ENCODE measurements at places on chromosomes 2 and 18.

GRCh38 chr18:58359620-58360019 lies 269.3 kb downstream of the ALPK2 start:
- DNase-seq: no peak

- DNase-seq: no peak
Measured at GRCh38 chr18:61854578-61855448, 38.0 kb downstream of the RNF152 start.

DNA sequence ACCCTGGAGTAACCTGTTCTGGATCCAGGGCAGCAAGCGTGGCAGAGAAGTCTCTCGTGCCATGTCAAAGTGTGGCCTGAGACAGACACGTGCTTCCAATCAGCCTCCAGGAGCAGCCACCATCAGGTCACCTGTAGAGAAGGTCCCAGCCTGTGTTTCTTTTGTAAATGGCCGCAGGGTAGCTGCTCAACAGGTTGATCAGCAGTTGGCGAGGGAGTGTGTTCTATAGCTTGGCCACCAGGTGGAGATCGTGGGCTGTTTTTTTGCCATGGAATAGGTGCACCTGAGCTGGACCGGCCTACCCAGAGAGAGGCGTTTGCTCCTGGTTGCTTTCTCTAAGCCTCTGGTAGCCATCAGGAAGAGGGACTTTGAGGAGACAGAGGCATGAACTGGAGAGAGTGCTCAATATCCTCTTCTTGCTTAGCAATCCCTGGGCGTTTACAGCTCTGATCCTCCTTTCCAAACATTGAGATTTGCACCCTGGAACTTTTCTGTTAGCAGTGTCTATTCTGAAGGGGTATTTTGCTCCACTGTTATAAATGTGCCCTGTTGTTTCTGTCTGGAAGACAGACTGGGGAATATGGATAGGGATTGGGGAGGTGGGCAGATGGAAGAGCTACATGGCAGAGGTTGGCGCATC lies 34.2 kb upstream of the EN1 start:
- peak; percentile 30 for DNase-seq

DNA sequence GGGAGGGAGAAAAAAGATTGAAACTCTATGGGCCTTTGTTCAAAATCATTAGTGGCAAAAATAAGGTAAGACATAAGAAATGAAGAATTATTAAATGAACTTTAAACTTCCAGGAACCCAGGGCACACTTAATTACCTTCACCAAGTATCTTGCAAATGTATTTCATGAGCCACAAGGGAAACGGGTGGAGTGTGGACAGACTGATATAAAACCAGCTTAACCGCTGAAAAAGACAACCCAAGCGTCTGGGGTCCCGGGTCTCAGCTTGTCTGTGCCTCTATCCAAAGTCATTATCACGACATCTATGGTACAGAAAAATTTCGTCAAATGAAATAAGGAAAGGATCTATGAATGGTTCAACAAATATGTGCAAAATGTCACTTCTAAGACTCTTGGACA lies 13.9 kb upstream of the MBOAT2 start:
- no peak for DNase-seq

GRCh38 chr2:29106980-29107388 lies 8.2 kb upstream of the CLIP4 start:
- no peak for DNase-seq

DNA sequence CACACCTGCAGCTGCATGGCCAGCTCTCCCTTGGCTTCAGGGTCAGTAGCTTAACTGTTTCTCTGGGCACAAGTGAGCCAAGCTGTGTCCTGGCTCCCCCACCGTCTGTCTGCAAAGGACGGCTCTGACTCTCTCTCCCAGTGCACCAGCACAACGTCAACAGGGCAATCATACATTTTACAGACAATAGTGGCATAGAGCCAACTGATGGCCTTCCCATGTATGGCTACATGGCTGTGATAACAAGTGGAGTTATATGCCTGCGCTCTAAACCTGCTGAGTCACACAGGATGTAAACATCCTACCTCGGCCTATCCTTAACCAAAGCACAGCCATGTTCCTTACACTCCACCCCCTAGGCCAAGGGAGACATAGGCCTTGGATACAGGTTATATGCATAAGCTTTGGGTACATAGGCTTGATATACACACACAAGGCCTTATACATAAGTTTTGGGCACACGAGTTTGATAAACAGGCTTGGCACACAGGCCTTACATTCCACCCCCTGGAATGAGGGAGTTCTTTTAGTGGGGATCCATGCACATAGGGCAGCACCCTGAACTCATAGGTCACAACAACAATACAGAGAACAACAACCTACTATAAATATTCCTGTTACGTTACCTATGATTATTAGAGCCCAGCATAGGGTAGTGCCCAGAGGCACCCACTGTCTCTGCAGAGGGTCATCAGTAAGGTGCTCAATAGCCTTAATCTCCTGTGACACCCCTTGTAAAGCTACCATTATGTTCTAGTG lies 17.7 kb downstream of the PHOSPHO2 start:
- DNase-seq: no peak

- DNase-seq: no peak
Measured at GRCh38 chr2:160062292-160063005, at the start of gene PLA2R1. Gene PLA2R1, minus strand, starts transcription at chr2:160062615. Its CDS starts 212 bp downstream, at chr2:160062403.

DNA sequence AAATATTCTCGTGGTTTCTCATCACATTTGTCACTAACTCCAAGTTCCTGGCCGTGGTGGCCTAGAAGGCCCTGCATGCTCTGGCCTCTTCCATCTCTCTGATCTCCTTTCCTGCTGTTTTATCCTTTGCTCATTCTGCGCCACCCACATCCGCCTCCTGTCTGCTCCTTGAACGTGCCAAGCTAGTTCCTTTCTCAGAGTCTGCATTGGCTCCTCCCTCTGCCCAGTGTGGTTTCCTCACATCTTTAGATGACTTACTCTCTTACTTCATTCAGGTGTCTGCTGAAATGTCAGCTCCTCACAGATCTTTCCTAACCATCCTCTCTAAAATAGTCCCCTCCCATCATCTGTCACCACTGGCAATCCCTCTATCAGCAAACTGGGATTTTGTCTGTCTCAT lies 158.6 kb upstream of the RBMS1 start:
- DNase-seq: peak; percentile 4

DNA sequence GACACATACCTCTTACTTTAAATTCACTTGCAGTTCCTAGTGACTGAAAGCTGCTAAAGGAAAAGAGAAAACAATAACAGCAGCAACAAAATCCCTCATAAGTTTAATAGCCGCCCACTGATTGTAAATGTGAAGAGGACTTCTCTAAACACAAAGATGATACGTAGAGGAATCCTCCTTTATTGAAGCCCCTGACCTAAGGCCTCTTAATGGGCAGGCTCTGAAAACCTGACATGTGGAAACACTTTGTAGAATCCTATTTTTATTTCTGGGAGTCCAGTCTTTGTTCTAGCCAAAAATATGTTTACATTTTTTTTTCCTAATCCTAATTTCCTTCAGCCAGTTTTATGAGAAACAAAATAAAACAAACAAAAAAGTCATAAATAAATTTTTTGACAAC lies 1277.7 kb upstream of the CELF4 start:
- DNase-seq: no peak

DNA sequence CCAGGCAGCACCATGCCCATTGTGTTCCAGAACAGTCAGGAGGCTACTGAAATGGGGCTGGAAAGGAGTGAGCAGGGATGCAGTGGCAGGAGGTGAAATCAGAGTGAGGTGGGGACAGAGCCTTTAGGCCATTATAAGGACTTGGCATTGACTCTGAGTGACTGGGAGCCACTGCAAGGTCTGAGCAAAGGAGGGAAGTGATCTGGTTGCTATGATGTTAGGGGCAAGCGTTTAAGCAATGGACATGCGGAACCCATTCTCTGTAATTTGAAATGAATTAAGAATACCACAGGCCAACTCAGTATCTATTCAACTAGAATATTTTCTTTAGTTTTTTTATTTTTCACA lies 98.2 kb downstream of the DPP4 start:
- no peak for DNase-seq

GRCh38 chr2:172342078-172342477 lies 85.3 kb upstream of the ITGA6 start:
- DNase-seq: no peak

DNA sequence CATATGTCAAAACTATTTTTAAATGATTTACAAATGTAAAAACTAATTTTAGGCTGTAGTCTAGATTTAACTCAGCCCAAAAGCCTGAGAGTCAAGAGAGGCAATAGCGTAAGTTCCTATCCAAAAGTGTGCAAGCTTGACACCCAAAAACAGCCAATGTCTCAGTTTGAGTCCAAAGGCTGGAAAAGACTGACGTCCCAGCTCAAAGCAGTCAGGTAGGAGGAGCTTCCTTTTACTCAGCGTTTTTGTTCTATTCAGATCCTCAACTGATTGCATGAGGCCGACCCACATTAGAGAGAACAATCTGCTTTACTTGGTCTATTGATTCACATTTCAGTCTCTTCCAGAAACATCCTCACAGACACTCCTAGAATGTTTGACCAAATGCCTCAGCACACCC lies 51.8 kb downstream of the MYL12B start:
- DNase-seq: no peak

DNA sequence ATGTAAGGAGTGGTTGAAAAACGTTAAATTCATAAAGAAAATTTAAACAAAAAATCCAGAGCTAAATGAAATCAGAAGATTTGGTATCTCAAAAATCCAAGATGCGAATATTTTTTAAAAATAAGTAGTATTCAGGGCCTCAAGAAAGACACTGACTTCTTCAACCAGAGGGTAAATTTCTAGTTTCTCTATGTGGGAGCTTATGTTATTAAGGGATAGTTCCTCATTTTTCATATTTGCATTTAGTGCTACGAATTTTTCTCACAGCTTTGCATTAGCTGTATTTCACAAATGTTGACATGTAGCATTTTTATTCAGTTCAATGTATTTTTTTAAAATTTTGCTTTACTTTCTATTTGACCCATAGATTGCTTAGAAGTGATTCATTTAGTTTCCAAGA lies 454.7 kb downstream of the CBLN2 start:
- no peak for DNase-seq

DNA sequence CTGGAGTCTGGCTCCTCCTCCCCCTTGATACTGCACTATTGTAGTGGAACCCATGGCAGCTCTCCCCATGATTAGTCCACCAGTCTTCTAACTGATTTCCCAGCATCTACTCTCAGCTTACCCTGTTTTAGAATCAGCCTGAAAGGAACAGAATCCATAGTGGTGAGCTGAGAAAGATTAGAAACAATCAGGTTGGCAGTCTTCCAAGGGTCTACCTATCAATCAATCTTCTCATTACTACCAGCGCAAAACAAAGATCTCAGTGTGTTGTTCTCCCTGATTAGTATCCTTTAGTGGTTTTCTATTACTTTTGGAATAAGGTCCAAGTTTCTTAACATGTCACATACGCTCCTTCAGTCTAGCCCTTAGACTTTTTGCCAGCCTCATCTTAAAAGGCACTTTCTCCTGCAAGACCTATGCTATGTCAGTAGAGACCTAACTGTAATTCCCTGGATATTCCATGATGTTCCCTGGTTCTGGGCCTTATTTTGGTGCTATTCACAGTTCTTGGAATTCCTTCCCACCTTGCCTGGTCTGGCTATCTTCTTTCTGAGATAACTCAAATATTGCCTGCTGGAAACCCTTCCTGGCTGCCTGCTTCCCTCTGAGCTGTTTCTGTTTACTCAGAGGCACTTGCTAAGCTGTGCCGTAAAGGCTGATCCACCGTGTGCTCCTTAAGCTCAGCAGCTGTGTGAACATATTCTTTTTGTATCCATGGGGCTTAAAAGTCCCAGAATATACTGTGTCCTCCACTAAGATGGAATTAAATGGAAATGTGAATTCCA lies 32.6 kb downstream of the LAMA3 start:
- DNase-seq: no peak

DNA sequence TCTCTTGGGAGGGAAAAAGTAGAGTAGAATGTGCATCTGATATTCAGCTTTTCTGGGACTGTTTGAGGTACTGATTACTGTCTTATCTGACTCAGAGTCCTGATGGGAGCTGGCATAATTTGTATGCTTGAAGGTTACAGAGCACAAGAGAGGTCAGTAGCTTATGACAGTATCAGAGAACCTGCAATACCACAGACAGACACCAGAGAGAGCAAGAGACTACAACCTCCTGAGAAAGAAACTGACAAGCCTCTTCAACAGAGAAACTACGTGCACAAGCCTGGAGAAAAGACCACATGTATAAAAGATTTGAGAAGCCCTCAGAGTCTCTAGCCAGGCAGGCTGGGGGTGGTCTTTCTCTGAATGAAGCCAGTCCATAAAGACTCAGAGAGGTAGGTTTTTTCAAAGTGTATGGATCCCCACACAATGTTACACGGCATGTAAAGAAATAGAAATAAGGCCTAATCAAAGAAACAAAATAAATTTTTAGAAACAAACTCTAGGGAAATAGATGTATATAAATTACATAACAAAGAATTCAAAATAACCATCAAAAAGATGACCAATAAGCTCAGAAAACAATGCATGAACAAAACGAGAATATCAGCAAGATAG lies 568.3 kb downstream of the LRRTM4 start:
- DNase-seq: no peak

Measured in stimulated activated CD8-positive, alpha-beta memory T cell treated with anti-CD3 and anti-CD28 coated beads, Interleukin-2, amount 100 ng/mL, for 1 hour (primary cell).